ENCODE measurements at places on chromosomes 3 and 15. TPM values are rescaled to one million over a fixed set of nuclear protein-coding genes. Genes with fewer than 3 reads are reported as not detected.

WDR93 gene
- total RNA-seq, result not detected

SLC2A2 gene
- not detected for total RNA-seq

DNA sequence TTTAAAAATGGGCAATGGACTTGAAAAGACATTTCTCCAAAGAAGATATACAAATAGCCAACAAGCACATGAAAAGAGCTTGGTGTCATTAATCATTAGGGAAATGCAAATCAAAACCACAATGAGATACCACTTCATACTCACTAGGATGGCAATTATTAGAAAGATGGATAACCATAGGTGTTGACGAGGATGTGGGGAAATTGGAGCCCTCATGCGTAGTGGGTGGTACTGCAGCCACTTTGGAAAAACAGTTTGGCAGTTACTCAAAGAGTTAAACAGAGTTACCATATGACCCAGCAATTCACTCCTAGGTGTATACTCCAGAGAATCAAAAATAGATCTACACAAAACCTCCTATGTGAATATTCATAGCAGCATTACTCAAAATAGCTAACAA, 27.4 kb downstream of the RPLP1 start:
- no peak for DNase-seq

GP5 gene
- total RNA-seq, result not detected

DNA sequence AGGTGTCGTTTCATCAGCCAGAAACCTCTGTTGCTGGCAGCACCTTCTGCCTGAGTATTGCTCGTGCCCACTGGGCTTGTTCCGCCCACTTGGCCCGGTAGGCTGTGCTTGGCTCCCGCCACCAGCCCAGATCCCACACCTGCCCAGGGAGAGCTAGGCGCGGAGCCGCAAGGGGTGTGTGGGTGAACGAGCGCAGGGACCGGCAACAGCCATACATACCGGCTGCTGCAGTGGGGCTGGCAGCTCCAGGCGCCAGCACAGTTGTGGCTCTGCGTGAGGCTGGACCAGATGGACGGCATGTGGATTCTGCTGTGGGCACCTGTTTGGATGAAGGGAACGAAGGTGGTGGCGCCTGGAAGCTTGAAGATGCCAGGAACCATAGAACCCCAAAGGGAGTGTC, 331.5 kb upstream of the MCTP2 start:
- no peak for DNase-seq
